NCI-H1105 treated with DMSO at 0.1 percent for 48 hours (cell line): ENCODE measurements at places on chromosomes 11 and 22.
A peak's percentile ranks its signal among the peaks of the same experiment; 100 is the strongest.

DNA sequence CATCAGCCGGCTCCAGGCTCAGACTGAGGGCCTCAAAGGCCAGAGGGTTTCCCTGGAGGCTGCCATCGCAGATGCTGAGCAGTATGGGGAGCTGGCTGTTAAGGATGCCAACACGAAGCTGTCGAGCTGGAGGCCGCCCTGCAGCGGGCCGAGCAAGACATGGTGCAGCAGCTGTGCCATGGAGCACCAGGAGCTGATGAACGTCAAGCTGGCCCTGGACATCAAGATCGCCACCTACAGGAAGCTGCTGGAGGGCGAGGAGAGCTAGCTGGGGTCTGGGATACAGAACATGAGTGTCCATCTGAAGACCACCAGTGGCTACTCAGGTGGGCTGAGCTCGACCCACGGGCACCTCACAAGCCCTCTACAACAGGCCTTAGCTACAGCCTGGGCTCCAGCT is 4.0 kb upstream of the SCUBE2 start:
- no peak for DNase-seq

- no peak for DNase-seq
These were observed 121.7 kb upstream of the CHORDC1 start for GRCh38 chr11:90344546-90344945.

- DNase-seq, result no peak
These were observed 3.3 kb downstream of the SIDT2 start for GRCh38 chr11:117181586-117182550.

GRCh38 chr11:92775003-92775676 is 194.3 kb upstream of the MTNR1B start:
- no peak for DNase-seq

- DNase-seq, result peak; percentile 96
These were observed 1165.7 kb downstream of the LRRC4C start for GRCh38 chr11:40293655-40294348.
